ENCODE measurements at places on chromosomes 3 and 15.

DNA sequence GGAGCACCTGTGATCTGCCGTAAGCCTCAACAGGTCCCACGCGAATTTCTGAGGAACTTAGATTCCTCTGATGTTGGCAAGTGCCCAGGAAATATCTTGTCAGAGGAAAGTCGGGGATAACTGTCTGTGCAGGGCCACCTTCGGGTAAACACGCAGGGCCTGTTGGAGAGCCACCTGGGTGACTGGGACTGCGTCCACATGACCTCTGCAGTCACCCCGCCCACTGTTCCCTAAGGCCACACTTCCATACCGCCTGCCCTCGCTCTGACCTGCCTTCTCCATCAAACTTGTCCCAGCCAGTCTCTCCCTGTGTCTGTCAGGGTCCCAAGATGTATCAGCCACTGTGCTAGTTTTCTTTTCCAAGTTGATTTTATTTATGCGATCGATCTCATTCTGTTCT, 28.7 kb downstream of the BFSP2 start:
- no peak for DNase-seq

- DNase-seq: no peak
These were observed 11.1 kb downstream of the SLC27A2 start for GRCh38 chr15:50192926-50193620.

DNA sequence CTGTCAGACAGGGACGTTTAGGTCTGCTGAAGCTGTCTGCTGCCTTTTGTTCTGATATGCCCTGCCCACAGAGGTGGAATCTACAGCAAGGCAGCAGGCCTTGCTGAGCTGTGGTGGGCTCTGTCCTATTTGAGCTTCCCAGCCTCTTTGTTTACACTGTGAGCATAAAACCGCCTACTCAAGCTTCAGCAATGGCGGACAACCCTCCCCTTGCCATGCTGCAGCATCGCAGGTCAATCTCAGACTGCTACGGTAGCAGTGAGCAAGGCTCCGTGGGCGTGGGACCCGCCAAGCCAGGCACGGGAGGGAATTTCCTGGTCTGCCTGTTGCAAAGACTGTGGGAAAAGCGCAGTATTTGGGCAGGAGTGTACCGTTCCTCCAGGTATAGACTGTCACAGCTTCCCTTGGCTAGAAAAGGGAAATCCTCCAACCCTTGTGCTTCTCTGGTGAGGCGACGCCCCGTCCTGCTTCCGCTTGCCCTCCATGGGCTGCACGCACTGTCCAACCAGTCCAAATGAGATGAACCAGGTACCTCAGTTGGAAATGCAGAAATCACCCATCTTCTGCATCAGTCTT, 71.4 kb downstream of the SPSB4 start:
- DNase-seq: no peak

GRCh38 chr3:55127565-55127964, 199.7 kb upstream of the LRTM1 start:
- DNase-seq: no peak

- DNase-seq: no peak
These were observed 86.9 kb upstream of the MEX3B start for GRCh38 chr15:82132742-82133141.

GRCh38 chr3:9180764-9181117, 68.7 kb downstream of the SRGAP3 start:
- DNase-seq: no peak

- no peak for DNase-seq
These were observed 1.2 kb downstream of the CADPS start for GRCh38 chr3:62873761-62874710.

DNA sequence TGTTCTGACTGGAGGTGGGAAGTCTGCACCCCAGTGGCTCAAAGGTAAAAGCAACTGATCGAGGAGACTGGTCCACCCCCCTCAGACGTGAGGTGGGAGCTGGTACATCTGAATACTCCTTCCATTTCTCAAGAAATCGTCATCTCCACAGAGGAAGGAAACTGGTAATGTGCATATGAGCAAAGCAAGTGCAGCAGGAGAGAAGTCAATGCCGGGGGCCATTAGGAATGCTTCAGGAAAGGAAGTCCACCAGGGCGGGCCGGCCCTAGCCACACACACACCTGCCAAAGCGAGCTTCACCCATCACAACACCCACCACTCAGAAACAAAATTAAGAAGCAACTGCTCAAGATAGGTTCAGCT, 8.5 kb downstream of the TBC1D2B start:
- no peak for DNase-seq

GRCh38 chr3:189900578-189900977, 220.1 kb downstream of the P3H2 start:
- DNase-seq: no peak

- no peak for DNase-seq
These were observed 269.8 kb downstream of the THSD4 start for GRCh38 chr15:71385026-71385425.

DNA sequence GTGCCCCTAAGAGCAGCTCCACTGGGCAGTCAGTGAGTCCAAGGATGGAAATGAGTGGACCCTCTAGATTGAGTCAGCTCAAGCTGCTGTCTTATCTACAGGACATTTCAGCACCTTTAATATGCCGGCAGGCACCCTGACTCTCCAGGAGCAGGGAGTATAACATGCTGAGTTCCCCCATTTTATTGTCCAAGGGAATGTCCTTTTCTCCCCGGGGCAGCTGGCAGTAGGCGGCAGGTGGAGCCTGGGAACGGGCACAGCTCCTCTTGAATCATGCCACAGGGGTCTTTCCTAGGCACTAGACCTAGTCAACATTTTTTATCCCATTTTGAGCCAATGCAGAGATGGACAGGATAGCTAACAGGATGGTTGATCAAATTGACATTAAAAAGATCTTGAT, 14.8 kb downstream of the WNT7A start:
- no peak for DNase-seq

DNA sequence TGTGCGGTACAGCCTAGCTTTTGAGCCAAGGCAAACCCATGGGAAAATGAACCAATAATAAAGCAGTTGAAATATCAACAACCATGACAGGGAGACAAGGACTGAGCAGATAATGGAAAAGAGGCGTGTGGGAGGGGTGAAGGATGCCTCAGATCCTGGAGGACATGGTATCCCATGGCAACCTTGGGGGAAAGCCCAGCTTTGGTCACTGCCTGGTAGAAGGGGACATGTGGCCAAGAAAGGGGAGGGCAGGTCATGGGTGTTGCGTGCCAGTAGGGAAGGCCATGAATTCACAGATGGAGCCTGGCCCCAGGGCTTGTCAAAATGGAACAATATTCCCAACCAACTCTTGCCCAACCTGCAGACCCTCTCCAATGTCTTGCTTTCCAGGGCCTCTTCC, 140.5 kb upstream of the SMAD3 start:
- no peak for DNase-seq

GRCh38 chr3:141392897-141393734, 24.8 kb downstream of the ZBTB38 start:
- DNase-seq: no peak

DNA sequence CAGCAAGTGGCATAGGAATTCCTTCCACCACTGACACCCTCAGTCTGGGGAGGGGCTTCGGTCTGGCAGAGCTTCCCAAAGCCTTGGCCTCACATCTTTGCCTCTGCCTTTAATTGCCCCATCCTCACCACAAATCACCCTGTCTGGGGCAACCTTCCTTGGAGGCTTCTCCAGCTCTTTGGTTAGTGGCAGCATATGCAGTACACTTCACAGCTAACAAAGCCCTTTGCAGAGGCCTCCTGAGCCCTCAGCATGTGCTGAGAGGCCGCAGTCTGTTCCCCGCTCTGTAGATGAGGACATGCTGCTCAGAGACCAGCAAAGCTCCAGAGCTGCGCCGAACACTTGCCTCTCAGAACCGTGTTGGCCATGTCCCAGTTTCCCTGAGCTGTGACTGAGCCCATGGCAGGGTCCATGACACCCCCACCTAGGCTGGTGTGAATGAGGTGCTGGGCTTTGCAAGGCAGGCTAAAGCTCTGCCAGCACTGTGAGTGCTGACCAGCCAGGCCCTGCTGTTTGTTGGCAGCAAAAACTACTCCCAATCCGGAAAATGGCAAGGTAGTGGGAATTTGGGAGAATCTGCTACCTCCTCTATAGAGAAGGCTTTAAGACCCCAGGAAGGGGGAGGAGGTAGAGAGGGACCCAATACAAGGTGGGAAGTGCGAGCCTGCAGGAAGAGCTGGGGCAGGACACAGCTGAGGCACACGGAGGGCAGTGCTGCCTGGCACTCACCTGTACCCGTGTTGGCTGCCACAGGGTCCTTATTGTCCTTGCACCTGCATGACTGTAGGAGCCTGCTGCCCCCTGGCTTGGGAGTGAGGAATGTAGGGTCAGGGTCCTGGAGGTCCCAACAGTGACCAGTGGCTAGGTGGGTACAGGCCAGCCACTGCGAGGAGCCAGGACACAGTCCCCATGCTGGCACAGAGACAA, 8.4 kb upstream of the KLF15 start:
- no peak for DNase-seq

GRCh38 chr3:120200493-120201235, 84.4 kb downstream of the GPR156 start:
- DNase-seq: no peak

DNA sequence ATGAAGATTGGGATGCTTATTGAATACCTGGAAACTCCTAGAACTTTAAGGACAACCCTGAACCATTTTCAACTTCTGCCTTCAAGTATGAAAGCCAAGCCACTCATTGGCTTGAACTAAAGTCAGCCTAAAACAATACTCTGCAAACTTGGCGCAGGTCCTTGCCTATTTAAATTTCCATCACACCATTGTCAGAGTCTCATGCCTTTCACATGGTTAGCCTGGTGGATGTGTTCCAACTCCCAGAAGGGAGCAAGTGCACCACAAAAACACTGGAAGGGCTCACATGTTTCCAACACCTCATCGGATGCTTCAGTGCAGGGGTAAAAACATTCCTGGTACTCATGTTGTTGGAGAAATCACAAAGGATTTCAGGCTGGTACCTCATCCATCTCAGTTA, 511.6 kb upstream of the MDFIC2 start:
- no peak for DNase-seq

DNA sequence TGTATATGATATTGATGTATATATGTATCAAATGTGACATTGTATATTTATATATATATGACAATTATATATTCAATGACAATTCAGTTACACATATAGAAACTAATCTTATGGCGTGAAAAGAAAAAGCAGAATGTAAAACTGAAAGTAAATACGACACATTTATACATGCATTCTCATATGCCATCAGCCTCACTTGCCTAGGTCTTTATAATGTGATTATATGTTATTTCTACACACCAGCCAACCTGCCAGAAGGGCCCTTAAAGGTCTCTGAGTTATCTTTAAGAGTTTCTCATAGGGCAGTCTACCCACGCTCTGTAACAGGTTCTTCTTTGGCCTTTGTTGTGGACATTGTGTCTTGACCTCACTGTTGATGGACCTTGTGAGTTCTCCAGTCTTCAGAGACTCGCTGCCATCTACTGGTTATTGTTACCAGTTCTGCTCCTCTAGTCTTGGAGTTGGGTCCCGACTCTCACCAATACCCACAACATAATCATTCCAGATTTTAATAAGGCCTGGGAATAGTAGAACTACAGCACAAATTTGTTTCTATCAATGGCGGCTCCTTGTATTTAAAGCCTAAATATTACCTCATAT, 371.5 kb upstream of the GOLIM4 start:
- DNase-seq: no peak

DNA sequence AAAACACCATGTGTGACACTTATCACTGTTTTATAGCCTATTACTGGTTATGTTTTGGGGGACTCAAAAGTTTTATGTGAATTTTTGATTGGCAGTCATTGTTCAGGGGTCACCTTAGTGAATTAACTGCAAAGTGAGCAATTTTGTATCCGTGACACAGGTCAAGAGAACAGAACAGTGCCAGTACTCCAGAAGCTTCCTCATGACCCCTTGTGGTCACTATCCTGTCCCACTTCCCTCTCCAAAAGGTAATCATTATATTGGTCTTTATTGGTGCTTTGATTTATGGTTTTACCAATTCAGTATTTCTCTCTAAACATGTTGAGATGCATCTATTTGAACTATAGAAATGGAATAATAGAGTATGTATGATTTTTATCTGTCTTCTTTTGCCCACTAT, 107.1 kb downstream of the STT3B start:
- no peak for DNase-seq

DNA sequence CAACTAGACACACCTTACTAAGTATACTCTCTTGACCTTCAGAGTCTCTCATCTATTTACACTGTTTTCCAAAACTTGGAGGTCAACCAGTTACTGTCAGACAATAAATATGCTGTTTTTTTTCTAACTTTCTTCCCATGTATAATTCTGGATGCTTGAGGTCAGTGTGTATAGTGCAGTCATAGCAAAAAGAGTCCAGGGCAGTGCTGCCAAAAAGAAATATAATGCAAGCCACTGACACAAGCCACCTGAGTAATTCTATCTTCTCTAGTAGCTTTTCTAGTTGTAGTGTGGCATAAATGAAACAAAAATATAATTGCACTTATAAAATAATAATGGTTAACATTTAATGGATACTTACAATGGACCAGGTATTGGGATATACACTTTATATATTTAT, 21.6 kb downstream of the GADL1 start:
- no peak for DNase-seq

DNA sequence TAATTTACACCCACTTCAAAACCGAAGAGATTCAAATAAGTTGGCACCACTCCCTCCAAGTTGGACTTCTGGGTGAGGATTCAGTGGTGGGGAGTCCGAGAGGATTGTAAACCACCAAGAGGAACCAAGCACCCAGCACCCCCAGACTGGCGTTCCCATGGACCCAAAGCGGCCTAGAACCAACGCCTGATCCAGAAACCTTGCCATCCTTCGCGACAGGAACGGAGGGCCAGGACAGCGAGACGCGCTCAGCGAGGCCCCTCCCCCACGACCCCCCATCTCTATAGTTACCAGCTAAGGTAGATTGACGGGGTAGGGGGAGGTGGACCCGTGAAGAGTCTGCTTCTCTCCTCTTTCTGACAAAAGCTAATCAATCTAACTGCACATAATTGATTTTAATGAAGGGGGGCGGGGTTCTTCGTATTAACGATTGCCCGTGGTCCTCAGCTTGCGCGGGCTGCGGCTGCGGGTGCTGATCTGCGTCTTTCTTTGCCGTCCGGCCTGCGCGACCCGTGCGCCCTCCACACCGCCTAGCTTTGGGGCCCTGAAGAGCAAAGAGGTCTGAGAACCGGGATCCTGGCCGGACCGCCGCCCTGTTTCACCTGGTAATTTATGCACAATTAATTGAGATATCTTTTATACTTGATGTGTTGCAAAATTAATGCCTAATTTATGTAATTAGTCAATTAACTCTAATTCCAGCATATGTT, 10.9 kb upstream of the FOXB1 start:
- no peak for DNase-seq

DNA sequence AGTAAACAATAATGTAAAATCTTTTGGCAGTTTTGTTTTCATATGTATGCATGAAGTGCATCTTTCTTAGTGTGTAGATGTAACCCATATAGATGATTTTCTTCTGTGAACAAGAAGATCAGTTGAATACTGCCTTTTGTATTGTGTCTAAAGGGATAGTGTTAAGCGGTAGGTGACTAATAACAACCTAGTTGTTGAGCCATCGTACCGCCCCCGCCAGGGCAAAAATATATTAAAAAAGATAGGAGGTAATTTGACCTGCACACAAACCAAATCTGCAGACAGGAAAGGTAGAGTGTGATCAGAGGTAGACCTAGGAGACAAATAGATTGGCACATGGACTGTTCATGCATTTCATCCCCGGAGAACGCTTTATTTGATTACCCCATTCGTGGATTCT, 3.3 kb upstream of the GMNC start:
- DNase-seq: no peak

- no peak for DNase-seq
These were observed 278.9 kb downstream of the MEX3B start for GRCh38 chr15:81766829-81767475.

- DNase-seq: no peak
These were observed 104.0 kb downstream of the CYP19A1 start for GRCh38 chr15:51234176-51234927.

All from activated CD4-positive, alpha-beta T cell treated with anti-CD3 and anti-CD28 coated beads, Interleukin-2, amount 50 U/mL, for 24 hours (primary cell).